CD4-positive, alpha-beta memory T cell (primary cell): ENCODE measurements at places on chromosomes 6 and 20.

GRCh38 chr6:168166627-168167026 lies 87.6 kb upstream of the FRMD1 start:
- no peak for DNase-seq

GRCh38 chr6:15823838-15824414 lies 161.1 kb upstream of the DTNBP1 start:
- no peak for DNase-seq

DNA sequence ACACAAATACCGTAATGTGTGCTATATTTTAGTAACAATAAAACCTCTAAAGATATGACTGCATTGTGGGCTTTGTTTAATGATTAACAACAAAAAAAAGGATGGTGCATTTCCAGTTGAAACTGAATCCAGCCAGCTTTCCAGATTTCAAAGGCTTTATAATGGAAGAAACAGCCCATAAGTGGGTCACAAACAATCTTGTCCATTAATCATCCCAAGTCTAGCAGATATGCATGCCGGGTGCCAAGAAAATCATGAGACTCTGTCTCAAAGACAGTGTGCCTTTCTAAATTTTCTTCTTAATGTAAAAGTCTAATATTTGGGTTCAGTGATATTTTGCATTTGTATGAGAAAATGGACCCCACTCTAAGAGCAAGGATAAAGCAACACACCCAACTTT lies 20.6 kb upstream of the LAMP5 start:
- DNase-seq: no peak

DNA sequence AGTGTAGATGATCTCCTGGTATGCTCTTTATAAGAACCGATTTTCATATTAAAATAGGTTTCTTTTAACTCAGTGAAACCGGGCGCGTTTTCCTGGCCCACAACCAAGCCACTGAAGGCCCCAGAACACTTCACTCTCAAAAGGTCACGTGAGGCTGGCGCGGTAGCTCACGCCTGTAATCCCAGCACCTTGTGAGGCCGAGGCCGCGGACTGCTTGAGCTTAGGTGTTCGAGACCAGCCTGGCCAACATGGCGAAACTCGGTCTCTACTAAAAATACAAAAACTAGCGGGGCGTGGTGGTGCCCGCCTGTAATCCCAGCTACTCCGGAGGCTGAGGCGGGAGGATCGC lies 402 bp upstream of the TAF8 start:
- DNase-seq: peak; percentile 47

- DNase-seq: no peak
Measured at GRCh38 chr6:114216789-114217467, 125.9 kb downstream of the HS3ST5 start.

DNA sequence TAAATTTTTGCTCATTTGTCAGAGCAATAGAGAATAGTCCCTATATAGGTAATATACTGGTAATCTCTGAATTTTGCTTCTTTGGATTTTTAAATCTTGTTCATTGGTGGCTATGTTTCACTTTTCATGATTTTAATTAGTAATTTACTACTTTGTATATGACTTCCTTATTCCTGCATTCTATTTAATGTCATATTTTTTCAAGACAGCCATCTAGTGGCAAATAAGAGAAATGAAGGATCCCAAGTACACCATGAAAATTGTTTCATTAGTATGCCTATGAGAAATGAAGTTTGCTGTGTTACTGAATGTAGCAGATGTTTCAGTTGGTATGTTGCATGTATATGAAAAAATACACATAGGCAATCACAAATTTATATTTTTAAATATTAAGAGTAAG lies 82.4 kb downstream of the ZNF292 start:
- peak; percentile 15 for DNase-seq

- DNase-seq: no peak
Measured at GRCh38 chr20:14992153-14992552, 654.7 kb upstream of the FLRT3 start.

DNA sequence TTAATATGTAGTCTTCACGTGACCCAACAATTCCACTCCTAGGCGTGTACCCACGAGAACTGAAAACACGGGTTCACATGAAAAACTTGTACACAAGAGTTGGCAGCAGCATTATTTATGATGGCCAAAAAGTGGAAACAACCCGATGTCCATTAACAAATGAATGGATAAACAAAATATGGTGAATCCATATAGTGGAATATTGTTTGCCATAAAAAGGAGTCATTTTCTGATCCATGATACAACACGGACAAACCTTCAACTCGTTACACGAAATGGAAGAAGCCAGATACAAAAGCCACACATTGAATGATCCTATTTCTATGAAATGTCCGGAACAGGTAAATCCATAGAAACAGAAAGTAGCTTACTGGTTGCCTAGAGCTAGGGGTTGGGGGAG lies 78.4 kb downstream of the BMP7 start:
- DNase-seq: no peak

- DNase-seq: no peak
Measured at GRCh38 chr20:62476056-62476838, 452 bp upstream of the GATA5 start.

- no peak for DNase-seq
Measured at GRCh38 chr6:158019416-158019815, 37.8 kb downstream of the SYNJ2 start.

DNA sequence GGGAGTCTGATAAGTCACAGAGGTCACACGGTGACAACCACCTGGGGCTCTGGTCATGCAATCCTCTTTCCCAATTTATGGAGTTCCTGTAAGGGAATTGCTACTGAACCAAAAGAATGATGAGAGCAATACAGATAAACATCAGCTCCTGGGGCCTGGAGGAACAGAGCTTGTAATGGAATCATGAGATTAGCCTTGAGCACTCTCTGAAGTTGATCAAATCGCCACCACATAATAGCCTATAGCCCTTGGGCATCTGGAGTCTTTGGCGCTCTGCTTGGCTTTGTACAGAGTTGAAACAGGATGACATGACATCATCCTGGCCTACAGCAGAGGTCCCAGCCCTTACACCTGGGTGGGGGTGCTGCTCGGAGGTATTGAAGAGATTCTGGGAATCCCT lies 154.3 kb upstream of the DTNBP1 start:
- DNase-seq: no peak

DNA sequence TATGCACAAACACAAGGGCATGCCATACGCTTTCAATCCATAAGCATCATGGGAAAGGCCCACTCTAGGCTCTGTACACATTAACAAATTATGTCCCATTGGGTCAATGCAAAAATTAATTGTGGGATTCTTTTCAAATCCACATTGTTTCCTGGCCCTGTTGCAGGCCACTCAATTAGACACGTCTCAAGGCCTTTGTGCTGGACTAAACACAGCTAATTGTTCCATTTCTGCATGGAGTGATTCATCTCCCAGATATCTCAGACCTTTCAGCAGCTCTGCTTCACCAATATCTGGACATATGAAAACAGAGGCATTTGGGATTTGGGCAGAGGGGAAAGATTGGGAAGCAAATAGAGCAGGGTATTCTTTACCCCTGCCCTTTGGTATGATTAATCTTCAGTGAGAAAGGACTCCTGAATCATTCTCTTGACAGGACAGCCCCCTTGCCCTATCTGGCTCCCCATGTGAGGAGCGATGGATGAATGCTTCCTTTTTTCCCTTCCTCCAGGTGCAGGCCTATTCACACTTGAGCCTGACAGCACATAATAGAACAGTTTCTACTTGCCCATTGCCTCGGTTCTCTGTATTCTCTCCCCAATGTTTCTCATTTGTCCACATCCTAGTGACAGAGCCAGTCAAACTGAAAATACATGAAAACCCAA lies 547.6 kb downstream of the HAO1 start:
- no peak for DNase-seq

DNA sequence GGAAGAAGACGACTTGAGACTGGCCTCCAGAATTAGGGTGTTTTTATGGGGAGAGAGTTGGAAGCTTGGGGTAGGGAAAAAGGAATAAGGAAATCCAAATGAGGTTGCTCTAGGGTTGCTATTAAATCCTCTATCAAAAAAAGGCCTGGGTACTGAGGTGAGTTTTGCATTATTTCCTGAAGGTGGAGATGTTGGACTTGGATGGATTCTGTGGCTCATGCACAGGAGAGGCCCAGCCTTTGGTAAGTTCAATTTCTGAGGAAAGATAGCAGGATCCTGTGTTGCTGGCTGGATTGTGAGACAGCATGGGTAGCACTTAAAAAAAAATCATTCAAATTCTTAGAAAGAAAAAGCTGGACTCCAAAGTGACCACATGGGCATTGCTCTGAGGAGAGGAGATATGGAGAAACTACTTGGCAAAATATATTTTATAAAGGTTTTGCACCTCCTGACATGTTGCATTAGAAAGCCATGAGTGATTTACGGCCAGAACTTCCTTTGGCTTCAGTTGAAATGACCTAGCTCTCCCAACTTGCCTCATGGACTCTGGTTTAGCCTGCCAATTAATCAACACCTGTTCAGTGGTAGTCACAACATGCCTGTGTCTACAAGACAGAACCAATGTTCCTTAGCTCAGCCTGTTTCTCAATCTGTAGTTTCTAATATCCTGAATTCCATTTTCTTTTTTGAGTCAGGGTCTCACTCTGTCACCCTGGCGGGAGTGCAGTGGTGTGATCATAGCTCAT lies 152.1 kb upstream of the RALGAPA2 start:
- no peak for DNase-seq

DNA sequence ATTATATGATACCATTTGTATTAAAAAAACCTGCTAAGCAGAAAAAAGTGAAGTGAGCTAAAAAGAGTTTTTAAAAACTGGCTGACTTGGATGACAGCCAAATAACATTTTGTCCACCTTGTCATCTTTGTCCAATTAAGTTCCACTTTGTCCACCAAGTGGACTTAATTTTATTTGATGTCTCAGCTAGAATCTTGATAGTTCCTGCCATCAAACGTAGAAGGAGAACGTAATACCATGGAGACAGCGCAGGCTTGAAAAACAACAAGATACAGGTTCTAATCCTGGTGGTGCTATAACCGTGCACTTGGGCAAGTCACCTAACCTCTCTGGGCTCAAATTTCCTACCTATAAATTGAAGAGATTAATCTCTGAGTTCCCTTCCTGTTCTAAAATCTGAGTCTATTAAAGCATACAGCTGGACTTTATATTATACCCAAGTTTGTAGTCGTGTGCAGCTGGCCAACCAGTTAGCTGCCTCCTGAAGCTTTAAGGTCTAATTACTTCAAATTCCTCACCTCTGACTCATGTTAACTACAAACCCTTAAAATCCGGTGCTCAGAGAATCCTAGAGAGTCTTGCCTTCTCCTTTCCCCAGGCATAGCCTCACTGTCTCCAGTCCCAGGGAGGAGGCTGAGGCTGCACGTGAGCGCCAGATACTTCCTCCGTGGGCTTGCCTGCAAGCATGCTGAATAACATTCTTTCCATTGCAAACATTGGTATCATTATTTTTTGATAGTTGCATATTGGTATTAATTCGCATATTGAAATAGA lies 16.8 kb downstream of the TMEM244 start:
- DNase-seq: no peak

DNA sequence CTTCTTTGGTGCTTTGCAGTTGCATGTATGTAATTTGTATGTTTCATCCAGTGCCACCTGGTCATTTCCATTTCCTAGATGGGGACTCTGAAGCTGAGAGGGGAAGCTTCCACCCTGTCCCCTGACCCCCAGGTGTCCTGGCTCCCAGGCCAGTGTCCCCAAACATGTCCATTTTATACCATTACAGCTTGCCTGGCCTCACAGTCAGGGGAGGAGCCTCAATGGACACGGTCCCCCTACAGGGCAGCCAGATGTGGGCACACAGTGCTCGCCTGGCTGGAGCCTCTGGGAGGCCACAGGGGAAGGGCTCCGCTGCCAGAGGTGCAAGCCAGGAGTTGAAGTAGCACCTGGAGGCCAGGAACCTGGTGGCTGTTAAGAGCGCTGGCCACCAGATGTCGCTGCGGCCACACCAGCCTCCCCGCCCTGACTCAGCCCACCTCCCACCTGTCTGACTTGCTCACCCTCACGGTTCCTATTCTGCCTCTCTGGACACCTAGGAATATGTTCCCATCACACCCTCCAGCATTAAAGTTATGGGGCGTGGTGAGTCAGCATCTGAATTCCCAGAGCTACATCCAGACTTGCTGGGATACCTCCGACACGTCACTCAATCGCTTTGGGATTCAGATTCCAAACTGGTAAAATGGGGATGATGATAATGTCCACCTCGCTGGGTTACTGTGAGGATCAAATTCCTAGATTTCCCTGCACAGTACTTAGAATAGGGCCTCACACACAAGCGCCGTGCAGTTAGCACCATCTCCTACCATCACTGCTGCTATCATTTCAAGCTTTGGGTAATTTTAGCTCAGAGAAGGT lies 107.4 kb downstream of the SULF2 start:
- peak; percentile 39 for DNase-seq

DNA sequence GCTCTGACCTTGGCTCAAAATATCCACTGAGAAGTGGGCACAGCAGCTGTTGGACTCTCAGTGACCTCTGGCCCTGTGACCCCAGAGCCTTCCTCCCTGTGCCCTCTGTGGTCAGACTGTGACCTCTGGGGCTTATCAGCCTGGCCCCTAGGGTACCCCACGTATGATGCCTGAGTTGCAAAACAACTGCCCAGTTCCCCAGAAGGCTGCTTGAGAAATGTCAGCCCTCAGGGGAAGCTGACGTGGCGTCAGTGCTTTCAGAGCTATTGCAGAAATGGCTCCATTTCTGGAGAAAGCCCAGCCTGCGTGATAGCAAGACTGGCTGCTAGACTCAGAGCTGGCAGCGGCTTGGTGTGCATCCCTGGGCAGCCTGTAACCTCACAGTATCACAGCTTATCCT lies 31.5 kb upstream of the TGM2 start:
- no peak for DNase-seq

GRCh38 chr20:1171461-1172093 lies 13.2 kb downstream of the TMEM74B start:
- DNase-seq: no peak

DNA sequence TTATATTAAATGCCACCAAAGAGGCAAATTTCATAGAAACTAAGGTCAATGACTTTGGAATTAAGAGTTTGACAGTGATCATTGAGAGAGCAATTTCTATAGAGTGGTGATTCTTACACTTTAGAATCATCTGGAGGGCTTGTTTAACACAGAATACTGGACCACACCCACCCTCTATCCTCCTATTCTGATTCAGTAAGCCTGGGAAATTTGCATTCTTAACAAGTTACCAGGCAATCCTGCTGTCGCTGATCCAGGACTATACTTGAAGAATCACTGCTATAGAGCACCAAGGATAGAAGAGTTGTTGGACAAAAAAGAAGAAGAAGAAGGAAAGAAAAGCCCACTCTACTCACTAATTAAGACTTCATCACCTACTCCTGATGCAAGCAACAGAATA lies 21.3 kb upstream of the TBX18 start:
- no peak for DNase-seq

DNA sequence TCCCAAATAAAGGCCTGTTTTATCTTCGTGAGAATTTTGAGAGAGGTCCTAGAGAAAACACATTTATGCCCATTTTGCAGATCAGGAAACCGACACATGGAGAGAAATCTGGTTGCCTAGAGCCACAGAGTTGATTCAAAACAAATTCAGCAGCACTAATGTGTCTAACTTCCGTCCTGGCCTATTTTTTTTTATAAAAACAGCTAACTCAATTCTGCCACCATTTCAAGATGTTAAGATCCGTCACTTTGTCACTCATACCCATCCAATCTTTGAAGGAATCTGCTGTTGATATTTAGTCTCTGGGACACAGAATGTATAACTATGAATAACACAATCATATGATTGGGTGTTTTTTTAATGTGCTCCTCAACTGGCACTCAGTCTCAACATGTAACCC lies 611.1 kb upstream of the ARID1B start:
- peak; percentile 47 for DNase-seq
